Right forelimb (tissue), 1 donor: ENCODE measurements at places on chromosomes 2 and 18.
A peak's percentile ranks its signal among the peaks of the same experiment; 100 is the strongest.

GRCh38 chr2:240622531-240623235 lies 2.6 kb upstream of the GPR35 start:
- peak; percentile 42 for DNase-seq

- peak; percentile 45 for DNase-seq
Measured at GRCh38 chr2:43070676-43071502, 155.5 kb downstream of the ZFP36L2 start.

- no peak for DNase-seq
Measured at GRCh38 chr2:149006883-149007543, 31.5 kb upstream of the LYPD6B start.

DNA sequence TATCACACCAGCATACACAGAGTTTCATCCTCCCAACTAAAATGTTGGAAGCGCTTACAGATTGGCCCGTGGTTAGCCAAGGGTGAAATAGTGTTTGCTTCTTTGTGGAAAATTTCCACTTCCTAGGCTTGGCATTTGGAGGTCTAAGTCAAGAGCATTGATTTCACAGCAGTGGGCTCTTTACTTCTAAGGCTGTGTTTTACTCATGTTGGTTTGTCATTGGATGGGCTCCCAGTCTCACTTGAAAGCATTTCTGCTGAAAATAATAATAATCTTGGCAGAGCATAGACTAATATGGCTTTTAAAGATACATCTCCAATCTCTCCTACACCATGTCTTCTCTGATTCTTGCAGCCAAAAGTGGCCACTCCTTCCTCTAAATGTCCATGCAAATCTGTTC lies 82.9 kb downstream of the DYNAP start:
- DNase-seq: no peak

DNA sequence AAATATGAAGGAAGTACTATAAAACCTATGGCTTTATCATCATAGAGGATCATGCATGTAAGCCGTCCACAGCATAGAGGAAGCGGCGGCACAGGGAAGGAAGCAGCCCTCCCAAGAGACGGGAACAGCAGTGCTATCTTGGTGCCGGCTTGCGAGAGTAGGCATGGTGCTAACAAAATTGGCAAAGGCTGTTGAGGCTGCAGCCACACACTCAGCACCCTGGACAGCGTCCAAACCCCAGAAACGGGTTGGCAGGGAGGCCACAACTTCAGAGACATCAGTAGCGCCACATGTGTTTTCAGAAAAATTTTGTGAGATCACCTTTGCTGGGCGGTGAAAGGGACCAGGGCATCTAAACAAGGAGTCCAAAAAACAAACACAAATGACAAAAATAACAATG lies 37.7 kb downstream of the NETO1 start:
- DNase-seq: peak; percentile 47

GRCh38 chr18:23227726-23228070 lies 92.4 kb downstream of the CABLES1 start:
- DNase-seq: no peak

DNA sequence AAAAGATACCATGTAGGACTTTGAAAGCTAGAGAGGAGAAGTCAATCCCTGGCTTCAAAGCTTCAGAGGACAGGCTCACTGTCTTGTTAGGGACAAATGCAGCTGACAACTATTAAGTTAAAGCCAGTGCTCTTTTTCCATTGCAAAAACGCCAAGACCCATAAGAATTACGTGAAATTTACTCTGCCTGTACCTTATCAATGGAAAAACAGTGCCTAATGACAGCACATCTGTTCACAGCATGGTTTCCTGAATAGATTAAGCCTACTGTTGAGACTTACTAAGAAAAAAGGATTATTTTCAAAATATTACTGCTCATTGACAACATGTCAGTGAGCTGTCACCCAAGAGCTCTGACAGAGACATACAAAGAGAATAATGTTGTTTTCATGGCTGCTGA lies 52.9 kb downstream of the ANKRD12 start:
- DNase-seq: no peak

- DNase-seq: no peak
Measured at GRCh38 chr2:19898592-19899329, 3.0 kb downstream of the TTC32 start.

DNA sequence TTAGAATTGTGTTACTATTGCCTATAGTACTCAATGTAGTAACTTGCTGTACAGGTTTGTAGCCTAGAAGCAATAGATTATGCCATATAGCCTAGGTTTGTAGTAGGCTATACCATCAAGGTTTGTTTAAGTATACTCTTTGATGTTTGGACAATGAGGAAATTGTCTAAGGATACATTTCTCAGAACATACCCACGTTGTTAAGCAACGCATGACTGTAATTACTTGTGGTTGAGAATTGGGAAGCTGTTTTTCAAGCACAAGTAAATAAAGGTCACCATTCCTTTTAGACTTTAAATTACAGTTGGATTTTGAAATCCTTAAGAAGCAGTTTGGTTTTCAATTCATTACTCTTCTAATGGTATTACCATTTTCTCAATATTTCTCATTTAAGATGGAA lies 89.8 kb upstream of the KCNH7 start:
- DNase-seq: no peak

DNA sequence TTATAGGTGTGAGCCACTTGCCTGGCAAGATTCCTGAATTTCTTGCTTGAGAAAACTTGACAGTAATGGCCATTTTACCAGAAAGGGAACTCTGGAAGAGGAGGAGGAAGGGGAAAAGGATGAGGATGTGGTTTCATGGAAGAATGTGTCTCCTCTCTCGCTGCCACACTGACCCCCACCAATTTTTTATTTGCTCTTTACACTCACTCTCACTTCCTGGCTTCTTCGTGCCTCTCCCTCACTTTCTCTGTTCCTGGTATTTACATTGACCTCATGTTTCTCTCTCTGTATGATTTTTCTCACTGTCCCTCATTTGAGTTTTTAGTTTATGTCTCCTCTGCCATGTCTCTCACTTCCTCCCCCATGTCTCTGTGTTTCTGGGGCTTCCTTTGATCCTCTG lies 134.5 kb upstream of the CAB39 start:
- no peak for DNase-seq

DNA sequence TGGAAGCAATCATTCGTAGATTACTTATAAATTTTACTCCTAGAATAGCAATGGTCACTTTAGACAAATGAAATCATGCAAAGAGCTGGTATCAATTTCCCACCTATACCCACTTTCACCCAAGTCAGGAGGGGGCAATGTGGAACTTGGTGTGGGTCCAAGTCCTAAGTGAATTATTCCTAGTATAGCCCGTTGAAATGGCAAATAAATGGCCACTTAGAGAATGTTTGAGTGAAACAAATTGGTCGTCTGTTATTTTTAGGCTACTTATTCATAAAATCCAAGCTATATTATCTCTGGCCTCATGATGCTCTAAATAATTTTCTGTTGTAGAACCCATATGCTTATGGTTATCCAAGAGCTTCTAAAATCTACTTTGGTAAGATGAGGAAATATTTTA lies 98.1 kb downstream of the MYO3B start:
- DNase-seq: no peak

DNA sequence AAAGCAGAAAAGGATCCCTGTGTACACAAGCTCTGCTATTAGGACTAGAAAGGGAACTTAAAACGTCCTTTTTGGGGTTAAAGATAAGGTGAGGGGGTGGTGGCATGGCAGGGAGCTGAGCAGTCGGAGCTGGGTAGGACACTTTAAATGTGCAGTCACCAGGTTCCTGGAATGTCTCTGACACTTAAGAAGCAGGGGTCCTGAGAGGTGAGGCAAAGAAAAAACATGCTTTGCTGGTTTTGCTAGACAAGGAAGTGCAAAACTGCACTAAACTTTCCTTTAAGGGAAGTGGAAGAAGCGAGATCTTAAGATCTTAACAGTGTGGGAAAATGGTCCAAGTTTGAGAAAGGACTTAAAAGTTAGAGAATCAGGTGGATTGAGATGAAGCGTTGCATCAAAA lies 99.5 kb upstream of the MAP3K20 start:
- no peak for DNase-seq

DNA sequence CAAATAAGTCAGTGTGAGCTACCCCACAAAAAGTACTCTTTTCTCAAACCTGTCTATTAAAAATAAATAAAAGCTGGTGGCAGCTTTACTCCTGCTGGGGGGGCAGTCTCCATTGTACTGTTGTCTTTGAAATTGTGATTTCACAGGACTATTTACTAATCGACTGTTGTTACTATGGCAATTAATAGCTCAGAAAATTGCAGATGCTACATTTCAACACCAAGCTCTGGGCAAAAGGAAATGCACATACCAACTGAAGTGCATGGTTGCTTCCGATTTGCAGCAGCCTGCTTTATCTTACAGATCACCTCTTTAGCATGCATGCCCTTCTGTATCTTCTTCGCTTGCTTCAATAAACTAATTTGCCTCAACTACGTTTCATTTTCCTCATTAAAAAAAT lies 117.6 kb upstream of the DAPL1 start:
- no peak for DNase-seq

GRCh38 chr18:13540477-13541182 lies 185.7 kb downstream of the FAM210A start:
- no peak for DNase-seq

DNA sequence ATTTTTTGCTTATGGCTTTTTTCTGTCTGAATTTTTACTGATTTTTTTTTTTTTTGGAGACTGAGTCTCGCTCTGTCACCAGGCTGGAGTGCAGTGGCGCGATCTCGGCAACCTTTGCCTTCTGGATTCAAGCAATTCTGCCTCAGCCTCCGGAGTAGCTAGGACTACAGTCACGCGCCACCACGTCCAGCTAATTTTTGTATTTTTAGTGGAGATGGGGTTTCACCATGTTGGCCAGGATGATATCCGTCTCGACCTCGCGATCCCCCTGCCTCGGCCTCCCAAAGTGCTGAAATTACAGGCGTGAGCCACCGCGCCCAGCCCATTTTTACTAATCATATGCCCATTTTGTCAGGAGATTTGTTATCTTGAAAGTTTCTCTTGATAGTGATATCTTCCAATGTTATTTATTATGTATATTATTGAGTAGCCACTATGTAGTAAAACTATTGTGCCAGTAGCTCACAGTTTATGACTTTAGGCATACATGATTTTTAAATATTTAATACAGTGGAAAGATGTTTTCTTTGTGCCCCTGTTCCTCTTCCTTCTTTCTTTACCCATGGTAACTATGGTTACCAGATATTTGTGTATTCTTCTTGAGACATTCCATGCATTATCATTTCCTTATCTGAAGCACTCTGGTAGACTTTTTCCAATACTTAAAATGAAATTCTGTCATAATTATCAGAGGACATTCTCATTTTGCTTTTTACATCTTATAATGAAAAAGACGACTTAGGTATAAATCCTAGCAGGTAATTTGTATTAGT lies 2.1 kb downstream of the HAT1 start:
- DNase-seq: no peak

DNA sequence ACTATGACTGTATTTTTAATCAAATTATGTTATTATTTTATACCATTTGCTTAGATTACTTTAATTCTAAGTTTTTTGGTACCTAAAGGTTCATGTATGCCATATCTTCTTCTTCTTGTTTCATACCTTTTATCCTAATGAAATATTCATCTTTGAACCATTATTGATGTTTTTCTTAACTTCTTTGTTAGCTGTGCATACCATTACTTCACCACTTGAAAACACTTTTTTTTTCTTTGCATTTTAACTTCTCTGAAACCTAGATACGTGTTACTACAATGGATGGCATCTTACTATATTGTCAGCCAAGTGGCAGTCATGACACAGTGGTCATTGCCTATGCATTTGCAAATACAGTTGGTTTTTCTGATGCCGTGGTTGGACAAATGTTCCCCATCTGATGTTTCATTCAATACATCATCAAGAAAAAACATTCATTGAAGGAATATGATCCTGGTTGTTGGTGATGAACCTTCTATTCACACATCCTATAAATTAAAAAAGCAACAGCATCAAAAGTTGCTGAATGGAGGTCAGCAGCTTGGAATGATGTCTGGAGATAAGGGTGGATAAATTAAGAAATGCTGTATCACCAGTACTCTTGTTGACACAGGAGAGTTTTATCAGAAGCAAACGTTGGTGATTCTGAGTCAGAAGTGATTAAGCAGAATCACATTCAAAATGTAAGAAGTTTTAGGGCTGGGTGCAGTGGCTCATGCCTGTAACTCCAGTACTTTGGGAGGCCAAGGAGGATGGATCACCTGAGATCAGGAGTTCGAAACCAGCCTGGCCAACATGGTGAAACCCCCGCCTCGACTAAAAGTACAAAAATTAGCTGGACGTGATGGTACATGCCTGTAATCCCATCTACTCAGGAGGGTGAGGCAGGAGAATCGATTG lies 7.4 kb downstream of the IL36A start:
- DNase-seq: no peak

DNA sequence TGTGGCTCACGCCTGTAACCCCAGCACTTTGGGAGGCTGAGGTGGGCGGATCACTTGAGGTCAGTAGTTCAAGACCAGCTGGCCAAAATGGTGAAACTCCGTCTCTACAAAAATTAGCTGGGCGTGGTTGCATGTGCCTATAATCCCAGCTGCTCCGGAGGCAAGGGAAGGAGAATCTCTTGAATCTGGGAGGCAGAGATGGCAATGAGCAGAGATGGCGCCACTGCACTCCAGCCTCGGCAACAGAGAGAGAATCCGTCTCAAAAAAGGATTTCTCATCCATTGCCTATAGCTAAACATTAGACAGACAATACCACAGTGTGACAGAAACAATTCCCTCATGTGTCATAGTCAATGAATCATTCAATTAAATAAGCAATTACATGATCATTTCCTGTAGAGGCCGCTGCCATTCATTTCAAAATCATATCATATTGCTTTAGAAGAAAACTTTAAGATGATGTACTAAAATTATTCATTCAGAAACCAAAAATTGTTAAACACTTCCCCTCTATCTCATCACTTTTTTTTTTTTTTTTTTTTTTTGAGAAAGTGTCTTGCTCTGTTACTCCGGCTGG lies 69.5 kb upstream of the TGIF1 start:
- no peak for DNase-seq

DNA sequence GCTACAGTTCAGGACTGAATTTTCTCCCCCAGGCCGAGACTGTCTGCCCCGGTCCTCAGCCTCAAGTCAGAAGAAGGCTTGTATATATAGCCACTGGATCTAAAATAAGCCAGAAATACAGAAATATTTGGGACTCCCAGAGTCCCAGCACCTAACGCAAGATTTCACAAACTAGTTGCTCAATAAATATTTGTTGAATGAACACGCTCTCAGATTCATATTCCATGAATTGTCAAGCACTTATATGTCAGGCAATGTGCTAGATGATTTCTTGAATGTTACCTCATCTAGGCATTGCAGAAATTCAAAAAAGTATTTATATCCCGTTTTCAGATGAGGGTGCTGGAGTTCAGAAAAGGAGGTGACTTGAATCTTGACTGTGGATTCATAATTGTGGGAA lies 163.7 kb upstream of the KLHL29 start:
- no peak for DNase-seq

DNA sequence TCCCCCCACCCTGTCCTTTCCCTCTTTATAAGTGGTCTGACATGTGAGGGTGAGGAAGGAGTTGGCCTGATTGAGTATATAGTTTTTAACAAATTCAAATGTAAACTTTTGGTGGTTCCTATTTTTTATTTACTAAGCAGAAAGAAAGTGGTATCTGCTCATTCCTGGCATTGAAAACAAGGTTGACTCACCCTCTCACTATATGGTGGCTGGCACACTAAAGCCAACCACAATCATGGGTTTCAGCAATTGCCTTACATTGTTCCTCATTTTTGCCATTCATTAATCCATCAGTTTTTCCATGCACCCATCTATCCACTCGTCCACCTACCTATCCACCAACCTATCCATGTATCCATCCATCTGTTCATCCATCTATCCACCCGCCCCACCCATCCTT lies 75.4 kb upstream of the IGFBP5 start:
- no peak for DNase-seq
